ENCODE measurements at places on chromosomes 6 and 20.

DNA sequence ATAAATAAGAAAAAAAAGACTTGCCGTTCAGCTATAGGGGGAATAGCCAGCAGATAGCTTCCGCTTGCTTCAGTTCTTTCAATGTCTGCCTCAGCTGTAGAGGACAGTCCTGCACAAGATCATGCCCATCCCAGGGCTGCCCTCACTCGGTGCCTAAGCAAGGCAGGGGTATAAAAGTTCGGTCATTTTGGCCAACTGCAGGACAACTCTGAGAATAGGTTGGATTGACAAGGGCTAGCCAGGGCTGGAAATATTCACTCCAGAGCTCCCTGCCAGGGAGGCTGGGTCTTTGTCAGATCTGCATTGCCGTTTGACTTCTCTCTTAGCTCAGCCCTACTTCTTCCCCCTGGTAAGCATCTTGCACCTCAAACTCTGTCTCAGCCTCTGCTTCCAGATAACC lies 8.4 kb downstream of the PROCR start:
- DNase-seq: no peak

- peak; percentile 6 for DNase-seq
Measured at GRCh38 chr20:21615617-21616080, 89.8 kb upstream of the PAX1 start.

GRCh38 chr6:40799296-40800140 lies 212.4 kb upstream of the LRFN2 start:
- no peak for DNase-seq

DNA sequence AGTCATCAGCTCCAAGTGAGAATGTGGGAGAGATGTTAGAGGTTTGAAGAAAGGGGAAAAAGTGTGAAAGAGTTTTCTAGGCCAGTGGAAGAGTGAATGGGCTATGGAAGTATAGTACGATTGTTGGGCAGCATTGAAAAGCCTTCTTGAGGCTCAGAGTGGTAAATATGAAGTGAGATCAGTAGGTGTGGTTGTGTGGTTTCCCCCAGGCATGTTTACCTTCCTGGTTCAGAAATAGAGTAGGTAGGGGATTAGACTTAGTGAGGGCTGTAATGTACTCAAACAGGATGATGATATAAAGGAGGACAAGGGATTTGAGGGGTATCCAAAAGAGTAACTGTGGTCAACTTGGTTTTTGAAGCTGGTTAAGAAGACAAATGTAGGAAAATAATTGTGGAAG lies 3.7 kb downstream of the MLIP start:
- no peak for DNase-seq

DNA sequence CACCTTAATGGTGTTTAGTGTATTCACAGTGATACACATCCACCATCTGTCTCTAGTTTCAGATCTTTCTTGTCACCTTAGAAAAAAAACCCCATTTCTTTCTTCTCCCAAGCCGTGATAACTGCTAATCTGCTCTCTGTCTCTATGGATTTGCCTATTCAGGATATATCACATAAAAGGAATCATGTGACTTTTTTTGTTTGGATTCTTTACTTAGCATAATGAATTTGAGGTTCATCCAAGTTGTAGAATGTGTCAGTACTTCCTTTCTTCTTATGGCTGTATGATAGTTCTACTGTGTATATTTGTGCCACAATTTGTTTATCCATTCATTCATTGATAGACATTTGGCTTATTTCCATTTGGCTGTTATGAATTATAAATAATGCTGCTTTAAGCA lies 57.1 kb downstream of the ITCH start:
- DNase-seq: no peak

GRCh38 chr20:52342913-52343312 lies 151.3 kb upstream of the ZFP64 start:
- no peak for DNase-seq

GRCh38 chr20:32846852-32847251 lies 11.9 kb upstream of the EFCAB8 start:
- no peak for DNase-seq

DNA sequence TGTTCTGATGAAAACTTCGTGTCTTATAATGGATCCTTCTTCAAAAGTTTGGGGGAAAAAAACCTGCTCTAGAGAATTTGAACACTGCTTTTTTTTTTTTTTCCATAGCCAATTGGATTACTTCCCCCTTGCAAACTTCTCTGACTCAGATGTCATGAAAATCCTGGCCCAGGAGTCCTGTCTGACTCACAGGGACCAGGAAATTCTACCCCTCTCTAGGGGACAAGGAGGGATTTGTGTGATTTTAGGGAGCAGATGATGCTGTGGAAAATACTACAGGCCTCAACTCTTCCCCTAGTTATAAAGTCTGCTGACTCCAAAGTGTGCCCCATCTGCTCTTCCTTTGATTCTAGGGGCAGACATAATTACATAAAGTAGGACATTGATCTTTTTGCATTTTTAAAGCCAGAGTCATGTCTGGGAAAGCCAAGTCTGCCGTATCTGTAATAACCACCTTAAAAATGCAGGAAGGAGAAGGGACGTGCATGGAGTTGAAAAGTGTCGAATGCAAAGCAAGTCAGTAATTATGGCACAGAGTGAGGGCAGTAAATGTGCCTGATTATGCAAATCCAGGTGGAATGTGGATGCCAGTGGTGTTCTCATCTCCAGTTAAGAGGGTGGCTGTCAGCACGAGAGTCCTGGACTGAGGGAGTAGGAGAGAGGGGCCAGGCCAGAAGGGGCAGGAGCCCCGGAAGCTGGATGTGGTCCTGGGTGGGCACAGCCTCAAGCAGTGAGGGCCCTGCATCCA lies 144.3 kb upstream of the SULF2 start:
- no peak for DNase-seq

DNA sequence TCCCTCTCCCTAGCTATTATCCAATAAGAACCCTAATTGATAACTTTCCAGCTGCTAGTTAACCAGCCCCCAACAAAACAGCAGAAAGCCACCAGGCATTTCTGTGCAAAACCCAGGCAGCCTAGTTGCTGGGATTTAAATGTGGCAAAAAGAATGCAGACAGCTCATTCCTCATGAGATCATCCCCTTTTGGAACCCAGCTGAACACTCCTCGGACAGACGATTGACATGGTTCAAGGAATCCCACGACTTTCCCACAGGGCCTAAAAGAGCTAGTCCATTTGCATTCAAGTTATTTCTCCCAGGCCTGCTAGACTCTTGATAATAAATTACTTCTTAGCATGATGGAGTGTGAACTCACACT lies 24.0 kb downstream of the JAG1 start:
- DNase-seq: no peak

DNA sequence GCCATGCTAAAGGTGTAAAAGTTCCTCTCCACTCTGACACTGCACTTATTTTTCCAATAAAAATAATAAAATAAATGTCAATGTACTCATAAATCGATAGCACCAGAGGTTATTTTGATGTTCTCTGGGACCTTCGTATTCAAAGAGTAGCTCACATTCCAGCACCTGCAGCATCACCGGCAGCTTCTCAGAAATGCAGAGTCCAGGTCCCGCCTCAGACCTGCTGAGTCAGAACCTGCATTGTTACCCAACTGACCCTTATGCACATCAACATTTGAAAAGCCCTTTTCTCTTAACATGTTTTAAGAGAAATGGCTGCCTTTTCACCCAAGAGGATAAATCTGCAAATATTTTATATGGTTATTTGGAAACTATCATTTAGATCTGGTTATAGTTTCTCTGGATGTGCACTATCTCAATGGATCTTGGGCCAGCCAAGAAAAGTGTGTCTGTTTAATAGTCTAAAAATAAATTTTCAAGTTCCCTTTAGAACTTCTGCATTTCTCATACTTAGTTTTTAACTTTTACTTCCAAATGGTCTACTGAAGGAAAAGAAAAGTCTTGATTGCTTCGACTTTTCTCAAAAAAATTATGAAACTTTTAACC lies 216.2 kb upstream of the PRDM1 start:
- no peak for DNase-seq

DNA sequence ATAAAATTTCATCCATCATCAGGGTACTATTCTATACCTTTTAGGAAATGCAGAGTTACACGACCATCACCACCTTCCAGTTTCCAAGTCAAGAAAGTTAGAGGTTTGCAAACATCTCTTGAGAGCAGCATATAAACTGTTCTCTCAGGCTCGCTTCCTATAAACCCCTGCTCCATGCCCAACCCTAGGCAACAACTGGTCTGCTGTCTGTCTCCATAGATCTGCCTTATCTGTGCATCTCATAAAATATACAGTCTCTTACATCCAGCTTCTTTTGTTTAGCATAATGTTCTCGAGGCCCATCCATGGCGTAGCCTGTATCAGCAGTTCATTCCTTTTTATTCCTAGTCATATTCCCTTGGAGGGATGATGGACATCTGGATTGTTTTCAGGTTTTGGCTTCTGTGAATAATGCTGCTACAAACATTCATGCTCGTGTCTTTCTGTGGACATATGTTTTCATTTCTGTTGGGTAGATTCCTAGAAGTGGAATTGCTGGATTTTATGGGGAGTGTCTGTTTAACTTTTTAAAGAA lies 6.1 kb downstream of the PTPRT start:
- no peak for DNase-seq

- DNase-seq: no peak
Measured at GRCh38 chr20:53128004-53128403, 155.8 kb downstream of the TSHZ2 start.

- no peak for DNase-seq
Measured at GRCh38 chr6:138465007-138465645, 34.2 kb downstream of the NHSL1 start.
